A549 treated with CpdA at 1 μM for 4 hours (cell line): ENCODE measurements at places on chromosomes 5 and 9. TPM values are rescaled to one million over a fixed set of nuclear protein-coding genes. Genes with fewer than 3 reads are reported as not detected.

IZUMO3 gene
- total RNA-seq, result not detected in 5 replicates

CCDC107 gene
- 20.4 to 24.8 TPM (median 24.4 TPM) in 5 replicates for total RNA-seq

LCN9 gene
- total RNA-seq, result not detected in 5 replicates

TRIP13 gene
- 61.0 to 69.9 TPM (median 65.6 TPM) in 5 replicates for total RNA-seq

GRIN3A gene
- total RNA-seq, result not detected in 5 replicates

ADAMTS19 gene
- not detected in 5 replicates for total RNA-seq

SCGB3A1 gene
- not detected in 5 replicates for total RNA-seq

PAPPA gene
- 24.3 to 40.7 TPM (median 34.1 TPM) in 5 replicates for total RNA-seq

SLC1A3 gene
- total RNA-seq, result not detected in 5 replicates

BNC2 gene
- total RNA-seq, result 3.9 to 6.9 TPM (median 5.1 TPM) in 5 replicates

DDX31 gene
- 27.0 to 32.2 TPM (median 28.1 TPM) in 5 replicates for total RNA-seq

SLC6A19 gene
- total RNA-seq, result 0.02 TPM in 1 of 5 replicates, not detected in the others

PPP2R2B gene
- total RNA-seq, result 0.13 to 0.24 TPM (median 0.14 TPM) in 4 of 5 replicates, not detected in the other
